AML-193 (cell line): ENCODE measurements at places on chromosomes 5 and 9.
A peak's percentile ranks its signal among the peaks of the same experiment; 100 is the strongest.

- DNase-seq = no peak
These were observed 25.9 kb downstream of the CPLX2 start for GRCh38 chr5:175897285-175897684.

DNA sequence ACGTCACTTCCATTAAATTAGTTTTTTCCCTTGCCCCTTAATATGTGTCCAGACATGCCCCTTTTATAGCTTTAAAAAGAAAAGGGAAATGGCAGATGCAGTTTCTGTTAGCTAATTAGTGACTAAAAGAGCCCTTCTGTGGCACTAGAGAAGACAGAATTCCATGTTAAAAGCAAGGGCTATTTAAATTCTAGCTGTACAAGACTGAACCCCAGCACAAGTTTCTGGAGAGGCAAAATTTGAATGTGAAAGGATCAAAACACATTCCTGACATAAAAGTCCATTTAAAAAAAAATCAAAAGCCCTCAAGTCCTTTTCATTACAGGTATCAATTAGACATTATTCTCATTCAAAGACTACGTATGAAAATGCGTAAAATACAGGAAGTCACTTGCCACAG is 78.7 kb downstream of the HAPLN1 start:
- DNase-seq = no peak

DNA sequence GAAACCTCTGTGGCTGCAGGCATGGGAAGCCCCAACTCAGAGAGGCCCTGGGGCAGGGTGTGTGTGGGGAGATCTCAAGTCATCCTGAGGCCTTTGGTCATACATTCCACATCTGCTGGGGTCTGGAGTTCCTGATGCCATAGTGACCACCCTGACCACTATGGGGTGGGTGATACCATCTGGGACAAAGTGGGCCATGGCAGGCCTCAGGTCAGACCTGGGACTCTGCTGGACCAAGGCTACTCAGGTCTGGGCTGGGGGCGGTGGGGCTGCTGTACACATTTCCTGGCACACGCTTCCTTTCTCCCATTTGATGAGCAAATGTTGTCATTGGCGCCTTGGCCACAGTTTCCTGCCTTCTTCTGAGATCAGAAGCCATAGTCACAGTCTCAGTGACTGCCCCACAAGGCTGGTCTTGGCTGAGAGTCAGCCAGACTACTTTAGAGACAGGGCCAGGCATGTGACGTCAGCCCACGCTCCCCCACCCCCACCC is 15.1 kb upstream of the ACSL6 start:
- no peak for DNase-seq

DNA sequence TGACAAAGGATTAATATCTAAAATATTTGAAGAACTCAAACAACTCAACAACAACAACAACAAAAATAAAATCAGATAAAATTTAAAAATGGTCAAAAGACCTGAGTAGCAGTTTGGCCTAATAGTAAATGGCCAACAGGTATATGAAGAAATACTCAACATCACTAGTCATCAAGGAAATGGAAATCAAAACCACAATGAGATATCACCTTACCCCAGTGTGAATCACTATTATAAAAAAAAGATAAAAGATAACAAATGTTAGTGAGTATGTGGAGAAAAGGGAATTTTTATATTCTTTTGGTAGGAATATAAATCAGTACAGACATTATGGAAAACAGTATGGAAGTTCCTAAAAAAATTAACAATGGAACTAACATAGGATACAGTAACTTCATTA is 247.9 kb upstream of the TRPC7 start:
- DNase-seq = no peak

DNA sequence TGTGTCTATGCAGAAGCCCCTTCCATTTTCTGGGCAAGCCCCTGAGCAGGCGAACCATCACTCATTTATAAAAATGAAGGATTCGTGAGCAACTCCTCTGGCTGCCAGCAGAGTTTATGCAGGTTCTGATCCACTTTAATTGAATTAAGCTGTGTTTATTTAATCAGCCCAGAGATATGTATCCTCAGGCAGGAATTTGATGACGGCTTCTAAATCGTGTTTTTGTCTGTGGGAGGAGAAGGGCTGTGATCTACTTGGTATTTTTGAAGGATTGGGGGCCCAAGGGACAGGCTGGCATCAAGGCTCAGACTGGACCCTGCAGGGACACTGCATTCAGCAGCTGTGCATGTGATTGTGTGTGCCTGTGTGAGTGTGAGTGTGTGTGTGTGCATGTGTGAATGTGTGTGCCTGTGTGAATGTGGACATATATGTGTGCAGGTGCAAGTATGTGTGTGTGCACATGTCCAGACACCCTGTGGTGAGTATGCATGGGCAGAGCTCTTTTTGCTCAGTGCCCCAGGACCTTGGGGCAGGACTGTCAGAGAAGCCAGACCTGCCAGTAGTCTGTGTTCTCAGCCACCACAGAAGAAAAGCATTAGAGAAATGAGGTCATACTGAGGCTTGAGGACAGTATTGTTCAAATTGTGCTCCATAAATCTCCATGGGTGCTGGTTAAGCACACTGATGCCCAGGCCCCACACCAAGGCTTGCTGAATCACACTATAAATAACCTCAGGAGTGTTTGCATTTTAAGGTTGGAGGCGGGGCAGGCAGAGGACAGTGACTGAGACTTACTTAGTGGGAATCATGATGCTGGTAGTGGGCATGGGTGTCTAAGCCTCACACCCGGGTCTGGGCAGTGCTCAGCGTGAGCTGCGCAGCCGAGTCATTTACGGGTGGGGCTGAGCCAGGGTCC is 164.0 kb downstream of the CARTPT start:
- DNase-seq = no peak

DNA sequence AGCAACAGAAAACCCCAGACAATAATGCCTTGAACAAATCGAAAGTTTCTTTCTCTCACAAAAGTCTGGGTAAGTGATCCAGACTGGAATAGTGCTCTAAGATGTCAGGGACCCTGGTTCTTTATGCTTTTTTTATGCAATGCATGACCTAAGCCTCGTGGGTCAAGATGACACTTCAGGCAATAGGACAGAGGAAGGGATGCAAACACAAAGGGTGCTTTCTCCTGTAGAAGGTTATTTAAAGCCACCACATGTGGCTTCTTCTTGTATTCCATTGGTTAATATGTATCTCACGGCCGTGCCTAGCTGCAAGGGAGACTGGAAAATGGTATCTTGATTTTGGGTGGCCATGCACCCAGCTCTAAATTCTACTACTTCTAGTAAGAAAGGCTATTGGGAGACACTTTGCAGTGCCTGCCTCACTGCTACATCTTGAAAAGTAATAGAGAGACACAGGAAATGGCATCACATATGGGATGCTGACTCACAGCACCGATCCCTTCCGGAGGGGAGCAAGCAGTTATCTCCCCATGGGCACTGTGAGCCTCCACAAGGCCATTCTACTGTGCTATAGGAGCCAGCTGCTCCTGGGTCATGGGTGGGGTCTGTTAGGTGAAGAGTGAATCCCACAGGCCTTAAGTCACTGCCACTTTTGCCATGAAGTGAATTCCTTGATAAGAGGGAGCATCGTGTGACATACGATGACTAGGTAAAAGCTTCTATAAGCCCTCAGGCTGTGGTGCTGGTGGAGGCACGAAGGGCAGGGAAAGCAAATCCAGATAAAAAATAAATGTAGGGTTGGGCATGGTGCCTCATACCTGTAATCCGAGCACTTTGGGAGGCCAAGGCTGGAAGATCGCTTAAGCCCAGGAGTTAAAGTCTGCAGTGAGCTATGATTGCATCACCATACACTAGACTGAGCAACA is 32.5 kb upstream of the RAB14 start:
- DNase-seq = peak; percentile 67

- no peak for DNase-seq
These were observed 216.1 kb downstream of the PAPPA start for GRCh38 chr9:116369706-116370105.
